ENCODE measurements at places on chromosomes 5 and 9.

DNA sequence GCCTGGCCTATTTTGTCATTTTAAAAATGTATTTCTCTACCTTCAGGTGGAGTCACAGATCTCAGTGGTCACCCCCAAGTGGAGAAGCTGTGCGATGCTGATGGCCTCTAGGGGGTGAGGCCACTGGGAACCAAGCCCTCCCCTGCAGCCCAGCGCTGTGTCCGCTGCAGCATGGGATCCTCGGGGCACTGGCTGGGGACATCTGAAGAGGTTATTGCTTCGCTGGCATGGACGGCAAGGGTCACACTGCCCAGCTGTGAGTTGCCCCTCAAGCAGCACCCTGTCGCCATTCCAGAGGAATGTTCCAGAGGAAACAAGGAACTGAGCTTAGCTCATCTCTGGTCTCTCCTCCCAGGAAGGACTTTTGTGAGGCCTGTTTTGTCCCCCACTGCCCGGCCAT lies 119.6 kb upstream of the S1PR3 start:
- no peak for DNase-seq

- DNase-seq, result no peak
Measured at GRCh38 chr5:178206166-178207101, 2.1 kb downstream of the HNRNPAB start.

GRCh38 chr5:75325242-75325641 lies 11.8 kb upstream of the HMGCR start:
- no peak for DNase-seq

DNA sequence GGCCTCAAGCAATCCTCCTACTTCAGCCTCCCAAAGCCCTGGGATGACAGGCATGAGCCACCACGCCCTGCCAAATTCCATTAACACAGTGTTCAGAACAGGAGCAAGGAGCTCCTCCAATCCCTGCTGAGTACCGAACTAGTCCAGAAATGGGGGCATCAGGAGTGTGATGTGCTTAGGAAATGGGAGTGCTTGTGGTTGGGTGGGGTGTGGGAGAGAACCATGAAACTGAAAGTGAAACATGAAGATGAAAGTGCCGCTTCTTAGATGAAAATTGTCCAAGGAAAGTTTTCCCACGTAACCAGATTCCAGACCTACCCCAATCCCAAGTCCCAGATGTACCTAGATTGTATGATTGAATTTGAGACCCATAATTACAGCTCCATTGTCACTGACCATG lies 16.7 kb upstream of the ZNF131 start:
- no peak for DNase-seq

DNA sequence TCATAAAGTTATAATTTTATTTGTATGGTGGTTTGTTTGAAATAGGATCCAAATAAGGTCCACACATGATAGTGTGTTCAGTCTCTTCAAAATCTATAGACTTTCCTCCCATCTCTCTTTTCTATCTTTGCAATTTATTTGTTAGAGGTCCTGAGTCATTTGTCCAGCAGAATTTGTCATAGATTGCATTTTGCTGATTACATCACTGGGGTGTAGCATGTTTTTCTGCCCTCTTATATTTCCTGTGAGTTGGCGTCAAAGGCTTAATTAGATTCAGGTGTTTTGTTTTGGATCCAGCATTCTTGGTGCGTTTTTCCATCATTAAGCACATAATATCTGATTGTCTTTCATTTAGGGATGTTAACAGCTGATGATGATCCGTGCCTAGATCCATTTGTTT lies 15.0 kb downstream of the CYFIP2 start:
- no peak for DNase-seq

- DNase-seq, result no peak
Measured at GRCh38 chr5:26003966-26004365, 1034.4 kb downstream of the CDH9 start.

DNA sequence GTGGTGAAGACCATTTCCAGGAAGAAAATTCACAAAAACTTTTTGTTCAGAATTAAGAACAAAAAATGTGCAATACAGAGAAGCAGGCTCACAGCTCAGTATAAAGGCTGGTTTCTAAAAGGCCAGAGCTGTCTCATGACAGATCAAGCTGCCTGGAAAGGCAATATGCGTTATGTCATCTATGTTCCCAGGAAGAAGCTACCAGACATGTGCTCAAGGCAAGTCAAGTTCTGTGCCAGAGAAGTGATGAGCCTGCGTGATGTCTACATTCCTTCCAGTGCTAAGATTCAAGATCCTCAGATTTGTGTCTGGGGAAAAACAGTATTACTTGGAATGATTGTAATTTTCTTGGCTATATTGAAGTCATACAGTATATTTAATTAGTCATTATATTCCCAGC lies 104.3 kb downstream of the PDE4D start:
- no peak for DNase-seq

- no peak for DNase-seq
Measured at GRCh38 chr5:136174021-136174659, 18.8 kb downstream of the SMIM32 start.

GRCh38 chr5:158780656-158781237 lies 319.0 kb downstream of the EBF1 start:
- DNase-seq, result no peak

- DNase-seq, result no peak
Measured at GRCh38 chr5:59103303-59103702, 520.4 kb downstream of the RAB3C start.

- DNase-seq, result no peak
Measured at GRCh38 chr5:141787376-141787775, 90.8 kb downstream of the PCDH1 start.

DNA sequence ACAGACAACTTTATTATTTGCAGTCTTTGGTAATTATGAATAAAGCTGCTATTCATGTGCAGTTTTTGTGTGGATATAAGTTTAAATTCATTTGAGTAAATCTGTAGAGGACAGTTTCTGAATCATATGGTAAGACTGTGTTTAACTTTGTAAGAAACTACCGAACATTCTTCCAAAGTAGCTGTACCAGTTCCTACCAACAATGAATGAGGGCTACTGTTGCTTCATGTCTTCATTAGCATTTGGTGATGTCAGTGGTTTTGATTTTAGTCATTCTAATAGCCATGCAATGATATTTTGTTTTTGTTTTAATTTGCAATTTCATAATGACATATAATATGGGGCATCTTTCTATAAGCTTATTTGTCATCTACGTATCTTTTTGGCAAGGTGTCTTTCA lies 501.3 kb upstream of the RORB start:
- DNase-seq, result no peak

DNA sequence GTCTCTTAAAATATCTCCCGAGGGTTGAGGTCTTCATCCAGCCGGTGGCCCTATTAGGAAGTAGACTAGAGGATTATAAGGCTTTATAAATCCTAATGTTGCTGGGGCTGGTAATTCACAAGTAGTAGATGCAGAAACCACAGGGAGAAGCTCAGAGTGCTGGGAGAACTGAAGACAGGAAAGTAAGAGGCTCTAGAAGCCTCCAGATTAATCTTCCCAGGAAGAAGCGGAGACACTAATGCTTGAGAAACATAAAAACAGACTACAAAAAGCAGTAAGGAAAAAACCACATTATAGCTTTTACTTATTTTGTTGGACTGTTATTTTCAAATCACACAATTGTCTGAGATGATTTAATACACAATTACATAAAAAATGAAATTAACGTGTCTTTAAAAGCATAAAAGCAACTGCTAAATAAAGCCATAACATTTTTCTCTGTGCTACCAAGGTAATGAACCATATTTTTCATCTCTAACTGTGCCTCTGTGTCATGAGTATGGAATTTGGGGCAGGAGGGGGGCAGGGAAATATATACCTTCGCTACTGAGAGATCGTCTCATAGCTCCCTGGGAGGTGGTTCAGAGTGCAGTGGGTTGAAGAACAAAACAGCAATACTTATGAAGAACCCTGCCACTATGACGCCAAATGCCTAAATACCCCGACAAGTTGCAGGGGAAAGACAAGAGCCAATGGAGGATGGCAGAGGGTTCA lies 806.2 kb upstream of the WWC1 start:
- no peak for DNase-seq

Measured in mucosa of descending colon (tissue), 3 donors.